ENCODE measurements at places on chromosomes 6 and 20.

- DNase-seq = no peak
Measured at GRCh38 chr6:127893541-127893940, 7.3 kb downstream of the THEMIS start.

DNA sequence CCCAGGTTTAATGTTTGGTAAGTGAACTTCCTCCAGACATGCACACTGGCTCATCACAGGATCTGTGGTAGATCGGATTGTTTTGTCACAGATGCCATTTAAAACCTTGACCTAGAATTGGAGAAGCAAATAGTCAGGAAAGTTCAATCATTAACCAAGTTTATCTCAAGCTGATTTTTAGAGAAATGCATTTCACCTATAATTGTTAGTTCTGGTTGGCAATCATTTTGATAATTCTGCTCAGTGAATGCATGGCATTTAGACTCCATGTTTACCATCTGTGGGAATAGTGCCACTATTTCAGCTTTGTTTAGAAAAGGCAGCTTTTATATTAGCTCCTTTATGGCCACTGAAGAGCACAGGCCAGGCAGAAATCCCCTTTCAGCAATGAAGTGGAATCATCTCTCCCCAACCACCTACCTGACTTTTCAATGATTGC is 73.9 kb upstream of the IPCEF1 start:
- no peak for DNase-seq

- DNase-seq = no peak
Measured at GRCh38 chr6:44022296-44022661, 105.0 kb downstream of the MRPL14 start.

DNA sequence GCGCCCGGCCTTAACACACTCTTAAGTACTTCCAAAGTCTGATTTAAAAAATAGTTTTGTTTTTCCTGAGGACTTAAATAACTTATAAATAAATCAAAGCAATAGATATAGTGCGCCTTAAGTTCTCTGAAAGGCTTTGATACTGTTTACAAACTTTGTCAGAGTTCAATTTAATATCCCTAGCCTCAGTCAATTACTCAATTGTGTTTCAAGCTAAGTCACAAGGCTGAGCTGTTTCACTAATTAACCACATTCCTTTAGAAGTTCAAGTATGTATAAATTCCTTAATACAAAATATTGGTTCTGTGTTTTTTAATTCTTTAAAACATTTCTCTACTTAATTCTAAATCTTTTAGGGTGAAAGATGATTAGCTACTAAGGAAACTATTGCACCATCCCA is 178.4 kb upstream of the AGPAT4 start:
- peak; percentile 82 for DNase-seq

DNA sequence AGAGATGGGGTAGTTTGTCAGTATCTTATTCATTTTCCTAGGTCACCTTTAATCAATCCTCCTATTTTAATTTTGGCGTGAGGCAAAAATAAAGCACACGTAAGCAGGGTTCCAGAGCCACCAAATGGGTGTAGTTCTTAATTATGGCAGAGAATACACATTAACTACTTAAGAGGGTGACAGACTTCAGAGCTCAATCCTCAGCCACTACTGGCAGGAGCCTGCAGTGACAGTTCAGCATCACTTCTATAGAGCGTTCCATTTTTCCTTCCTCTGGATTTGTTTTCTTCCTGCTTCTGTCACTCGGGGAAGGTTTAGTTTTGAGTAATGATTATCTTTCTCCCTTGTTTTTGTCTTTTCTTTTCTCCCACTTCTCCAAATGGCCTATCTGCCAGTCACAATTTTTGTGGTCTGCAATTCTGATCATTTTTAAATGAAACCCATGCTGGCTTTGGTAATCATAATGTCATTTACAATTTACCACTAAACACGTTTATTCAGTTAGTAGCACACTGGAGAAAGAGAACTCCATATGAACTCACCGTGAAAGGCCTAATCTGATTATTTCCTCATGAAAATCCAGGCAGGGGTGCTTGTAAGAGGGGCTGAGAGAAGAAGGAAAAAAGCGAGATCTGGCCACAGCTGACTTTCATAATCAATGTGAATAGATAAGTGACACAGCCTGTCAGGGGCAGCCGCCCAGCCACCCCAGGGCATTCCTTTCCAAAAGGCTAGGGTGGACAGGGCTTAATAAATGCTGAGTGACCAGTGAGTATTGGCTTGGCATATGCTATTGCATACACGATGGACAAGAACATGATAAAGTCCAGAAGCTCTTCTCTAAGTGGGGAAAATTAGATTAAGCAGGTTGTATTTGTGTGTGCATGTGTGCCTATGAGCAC is 412.1 kb downstream of the PKHD1 start:
- no peak for DNase-seq

- no peak for DNase-seq
Measured at GRCh38 chr20:24738058-24738775, 210.9 kb upstream of the CST7 start.

GRCh38 chr6:158460602-158461169 is 99.2 kb upstream of the TMEM181 start:
- DNase-seq = peak; percentile 70

- no peak for DNase-seq
Measured at GRCh38 chr6:55011034-55011433, 163.3 kb upstream of the HCRTR2 start.

DNA sequence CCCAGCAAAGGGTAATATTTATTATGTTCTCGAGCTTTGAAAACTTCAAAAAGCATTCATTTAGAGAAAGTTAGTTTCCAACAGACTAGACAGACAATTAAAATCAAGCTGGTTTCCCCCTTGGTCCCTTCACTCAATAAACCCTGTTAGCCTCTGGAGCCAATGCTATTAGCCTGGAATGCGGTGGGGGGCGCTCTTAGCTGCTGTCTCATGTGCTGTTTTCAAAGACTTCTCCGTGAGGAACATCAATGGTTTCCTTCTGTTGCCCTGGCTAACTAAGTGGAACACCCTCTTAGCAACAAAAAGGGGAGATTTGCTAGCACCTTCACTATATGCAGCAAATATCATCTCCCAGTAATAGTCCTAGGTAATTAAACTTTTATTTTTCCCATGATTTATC is 86.4 kb downstream of the LY86 start:
- no peak for DNase-seq

DNA sequence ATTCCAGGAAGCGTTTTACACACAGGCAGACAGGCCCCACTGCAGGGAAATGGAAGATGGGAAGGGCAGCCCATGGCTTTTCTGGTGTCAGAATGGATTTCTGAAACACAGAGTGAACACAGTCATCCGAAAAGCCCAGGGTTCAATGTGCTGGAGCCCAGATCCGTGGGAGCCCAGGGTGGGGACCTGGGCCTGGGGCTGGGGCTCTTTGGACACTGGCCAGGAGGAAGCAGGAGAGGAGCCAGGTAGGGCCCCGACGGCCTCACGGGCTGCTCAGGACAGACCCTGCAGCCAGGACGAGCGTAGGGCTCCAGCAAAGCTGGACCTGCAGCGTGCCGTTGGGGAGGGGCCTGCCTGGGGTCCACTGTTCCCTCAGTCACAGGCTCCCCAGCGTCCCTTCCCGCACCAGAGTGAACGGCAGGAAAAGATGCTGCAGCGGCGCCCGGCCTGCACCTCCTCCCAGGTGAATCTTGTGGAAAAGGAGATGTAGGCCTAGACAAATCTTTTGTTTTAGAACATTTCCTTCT is 24.3 kb upstream of the LSM14B start:
- no peak for DNase-seq

DNA sequence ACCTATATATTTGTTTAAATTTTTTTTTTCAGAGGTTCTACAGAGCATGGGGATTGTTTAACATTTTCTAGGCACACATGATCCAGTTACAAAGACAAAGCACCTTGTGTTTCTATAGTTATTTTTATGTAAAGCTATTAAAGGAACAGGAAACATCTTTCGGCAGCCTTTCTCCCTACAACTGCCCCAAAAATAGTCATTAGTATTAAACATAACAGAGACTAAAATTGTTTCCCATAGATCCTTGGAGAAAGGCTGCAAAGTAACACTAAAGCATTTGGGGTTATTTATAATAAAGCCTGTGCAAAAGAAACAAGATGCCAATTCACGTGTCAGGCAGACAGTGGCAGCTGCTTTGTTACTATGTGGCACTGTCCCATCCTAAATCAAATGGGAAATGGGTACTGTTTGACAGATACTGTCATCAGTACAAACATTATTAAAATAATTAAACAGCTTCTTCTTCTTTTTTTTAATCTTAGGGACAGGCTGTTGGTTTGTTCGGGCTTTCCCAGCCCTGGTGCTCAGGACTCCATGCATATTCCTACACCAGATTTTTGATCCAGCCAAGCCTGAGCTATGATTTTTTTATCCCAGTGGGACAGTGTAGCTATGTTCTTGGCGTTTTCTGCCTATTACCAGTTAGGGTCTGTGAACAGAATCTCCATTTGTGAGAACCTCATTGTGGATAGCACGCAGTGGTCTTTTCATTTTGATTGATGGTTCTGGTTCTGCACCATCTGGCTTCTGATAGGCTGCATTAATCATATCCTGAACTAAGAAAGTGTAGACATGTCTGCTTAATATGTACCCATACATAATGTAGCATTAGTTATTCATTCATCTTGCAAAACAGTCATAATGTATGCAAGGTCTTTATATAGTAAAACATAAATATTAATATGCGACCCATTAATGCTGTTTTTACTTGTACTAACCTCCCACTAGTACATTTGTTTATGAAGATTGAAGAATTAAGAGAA is 460.4 kb upstream of the SOX4 start:
- DNase-seq = no peak

- no peak for DNase-seq
Measured at GRCh38 chr6:169976301-169977081, 225.1 kb downstream of the ERMARD start.

GRCh38 chr6:79506251-79506650 is 31.0 kb downstream of the LCA5 start:
- no peak for DNase-seq

- no peak for DNase-seq
Measured at GRCh38 chr20:20363434-20363798, 4.5 kb upstream of the INSM1 start.

- no peak for DNase-seq
Measured at GRCh38 chr6:52514514-52514913, 62.3 kb downstream of the TRAM2 start.

GRCh38 chr20:35085477-35086225 is 7.0 kb downstream of the TRPC4AP start:
- no peak for DNase-seq

DNA sequence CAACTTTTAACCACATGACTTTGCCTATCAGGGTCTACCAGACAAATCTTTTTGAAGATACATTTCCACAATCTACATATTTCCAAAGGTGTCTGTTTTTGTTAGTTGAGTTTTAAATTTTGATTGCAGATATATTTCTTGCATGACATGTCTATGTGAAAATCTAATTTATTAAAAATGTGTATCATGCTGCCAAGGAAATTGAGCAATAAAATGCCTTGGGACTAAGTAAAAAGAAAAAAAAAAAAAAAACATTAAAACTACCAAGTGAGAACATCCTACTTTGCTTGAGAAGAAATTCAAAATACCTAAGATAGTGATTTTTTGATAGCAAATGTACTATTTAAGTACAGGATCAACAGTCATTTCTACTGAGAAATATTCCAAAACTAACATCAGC is 17.7 kb downstream of the SLC17A5 start:
- no peak for DNase-seq

- no peak for DNase-seq
Measured at GRCh38 chr20:18647777-18648176, 59.9 kb downstream of the DTD1 start.

DNA sequence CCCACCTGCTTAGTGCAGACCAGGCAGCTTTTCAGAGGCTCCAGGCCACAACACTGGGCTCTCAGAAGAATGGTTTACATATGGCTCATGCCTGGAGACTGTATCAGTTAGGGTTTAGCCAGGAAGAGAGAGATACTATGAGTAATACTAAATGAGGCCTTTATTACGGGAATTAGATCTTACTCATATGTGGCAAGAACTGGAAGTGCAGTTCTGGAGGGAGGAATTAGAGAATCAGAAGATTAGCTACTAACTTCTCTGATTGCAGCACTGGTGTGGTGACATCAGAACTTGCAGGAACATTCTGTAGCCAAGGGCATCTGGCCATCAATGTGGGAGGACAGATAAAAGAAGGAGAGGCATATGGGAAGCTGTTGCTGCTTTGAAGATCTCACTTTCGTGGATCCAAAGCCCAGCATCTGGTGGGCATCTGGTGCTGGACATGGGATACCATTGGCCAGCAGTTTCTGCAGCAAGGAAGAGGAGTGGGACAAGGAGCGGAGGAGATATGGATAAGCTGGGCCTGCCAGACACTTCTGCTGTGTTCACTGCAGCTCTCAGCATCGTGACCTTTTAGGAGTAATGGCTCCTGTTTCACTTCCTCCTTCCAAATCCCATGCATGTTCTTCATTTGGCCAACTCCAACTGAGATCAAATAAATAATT is 248.5 kb downstream of the BTBD3 start:
- DNase-seq = peak; percentile 70

GRCh38 chr20:23641936-23642751 is 4.4 kb upstream of the CST3 start:
- no peak for DNase-seq

- DNase-seq = no peak
Measured at GRCh38 chr20:50347284-50348063, 156.8 kb downstream of the CEBPB start.

GRCh38 chr6:38146734-38147027 is 327.2 kb downstream of the ZFAND3 start:
- no peak for DNase-seq

GRCh38 chr6:16045238-16045637 is 83.6 kb upstream of the MYLIP start:
- DNase-seq = no peak

Measured in retinal pigment epithelial cell (primary cell).